ENCODE measurements at places on chromosomes 6 and 20.

- DNase-seq = no peak
Observed at GRCh38 chr6:108897371-108897770, 49.1 kb downstream of the ARMC2 start.

- no peak for DNase-seq
Observed at GRCh38 chr20:48794360-48794759, 33.4 kb downstream of the PREX1 start.

DNA sequence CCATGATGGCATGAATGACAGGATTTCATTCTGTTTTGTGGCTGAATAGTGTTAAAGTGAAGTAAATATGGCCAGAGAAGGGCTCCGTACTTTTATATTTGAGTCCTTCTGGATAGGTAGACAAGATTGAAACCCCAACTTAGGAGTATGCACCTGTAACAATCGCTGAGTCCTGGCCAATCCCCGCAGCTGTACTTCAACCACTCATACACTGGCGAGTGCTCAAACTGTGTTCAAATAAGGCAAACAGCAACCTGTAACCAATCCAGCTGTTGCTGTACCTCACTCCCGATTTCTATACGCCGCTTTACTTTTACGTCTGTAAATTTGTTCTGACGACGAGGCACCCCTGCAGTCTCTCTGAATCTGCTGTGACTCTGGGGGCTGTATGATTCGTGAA lies 6.7 kb downstream of the TTLL2 start:
- DNase-seq = no peak

- peak; percentile 14 for DNase-seq
Observed at GRCh38 chr6:89984926-89985750, 90.9 kb downstream of the GJA10 start.

GRCh38 chr6:45118754-45119153 lies 209.4 kb upstream of the RUNX2 start:
- no peak for DNase-seq

DNA sequence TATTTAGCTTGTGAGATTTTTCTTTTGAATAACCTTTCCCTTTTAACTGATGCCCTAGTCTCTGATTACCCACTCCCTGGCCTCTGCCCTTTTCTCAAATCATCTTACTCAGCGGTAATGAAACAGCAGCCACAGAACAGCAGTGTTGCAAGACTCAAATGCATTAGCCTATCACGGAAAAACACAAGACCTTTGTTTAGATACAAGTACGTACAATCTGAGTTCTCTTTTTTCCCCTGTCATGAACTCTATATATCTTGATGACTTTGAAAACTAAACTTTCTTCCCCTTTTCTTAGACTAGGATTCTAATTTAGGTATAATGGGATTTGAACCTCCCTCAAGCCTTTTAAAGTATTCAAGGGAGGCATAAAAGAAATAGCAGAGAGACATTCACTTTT lies 1034.9 kb downstream of the EYS start:
- DNase-seq = no peak

GRCh38 chr6:111770263-111771093 lies 102.8 kb downstream of the FYN start:
- DNase-seq = no peak

DNA sequence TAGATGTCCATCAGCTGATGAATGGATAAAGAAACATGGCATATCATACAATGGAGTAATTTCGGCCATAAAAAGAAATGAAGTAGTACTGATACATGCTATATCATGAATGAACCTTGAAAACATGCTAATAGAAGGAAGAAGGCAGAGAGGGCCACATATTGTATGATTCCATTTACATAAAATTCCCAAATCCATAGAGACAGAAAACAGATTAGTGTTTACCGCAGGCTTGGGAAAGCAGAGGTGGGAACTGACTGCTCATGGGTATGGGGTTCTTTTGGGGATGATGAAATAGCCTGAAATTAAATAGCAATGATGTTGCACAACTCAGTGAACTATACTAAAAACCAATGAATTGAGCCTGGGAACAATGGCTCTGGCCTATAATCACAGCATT lies 58.3 kb downstream of the SERAC1 start:
- DNase-seq = no peak

DNA sequence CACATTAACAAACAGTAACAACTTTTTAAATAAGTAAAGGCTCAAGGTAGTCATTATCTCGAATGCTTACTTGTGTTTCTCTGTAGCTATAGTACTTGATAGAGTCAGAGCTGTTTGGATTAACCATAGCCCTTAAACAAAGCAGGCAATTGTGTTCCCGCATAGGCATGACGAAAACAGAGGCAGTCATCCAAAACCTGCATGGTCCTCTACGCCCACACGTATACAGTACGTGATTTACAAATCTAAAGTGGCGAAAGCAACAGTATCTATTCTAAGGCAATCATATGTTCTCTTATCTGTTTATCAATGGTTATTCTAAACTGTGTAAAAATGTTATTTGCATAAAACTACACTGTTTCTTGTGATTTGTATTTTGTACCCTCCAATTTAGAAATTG lies 31.8 kb downstream of the HFE start:
- DNase-seq = no peak

GRCh38 chr6:165701564-165702354 lies 38.7 kb upstream of the PDE10A start:
- no peak for DNase-seq

- no peak for DNase-seq
Observed at GRCh38 chr6:150599199-150600009, at the start of gene PLEKHG1. Gene PLEKHG1, plus strand, starts transcription at chr6:150599885. Its CDS starts 133,797 bp downstream, at chr6:150733682.

- DNase-seq = no peak
Observed at GRCh38 chr6:47258724-47259347, 50.9 kb downstream of the TNFRSF21 start.

DNA sequence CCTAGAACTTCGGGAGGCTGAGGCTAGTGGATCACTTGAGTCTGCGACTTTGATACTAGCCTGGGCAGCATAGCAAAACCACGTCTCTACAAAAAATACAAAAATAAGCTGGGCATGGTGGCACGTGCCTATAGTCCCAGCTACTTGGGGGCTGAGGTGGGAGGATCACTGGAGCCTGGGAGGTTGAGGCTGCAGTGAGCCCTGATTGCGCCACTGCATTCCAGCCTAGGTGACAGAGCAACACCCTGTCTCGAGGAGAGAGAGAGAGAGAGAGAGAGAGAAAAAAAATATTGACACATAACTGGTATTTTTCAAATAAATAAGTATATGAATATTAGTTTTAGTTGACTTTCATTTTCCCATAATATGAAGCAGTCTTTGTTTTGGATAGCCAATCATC lies 222.2 kb downstream of the BTBD9 start:
- no peak for DNase-seq

- no peak for DNase-seq
Observed at GRCh38 chr6:118872726-118873125, 21.2 kb upstream of the ASF1A start.

- DNase-seq = no peak
Observed at GRCh38 chr20:3802524-3803239, 6.6 kb downstream of the CDC25B start.

DNA sequence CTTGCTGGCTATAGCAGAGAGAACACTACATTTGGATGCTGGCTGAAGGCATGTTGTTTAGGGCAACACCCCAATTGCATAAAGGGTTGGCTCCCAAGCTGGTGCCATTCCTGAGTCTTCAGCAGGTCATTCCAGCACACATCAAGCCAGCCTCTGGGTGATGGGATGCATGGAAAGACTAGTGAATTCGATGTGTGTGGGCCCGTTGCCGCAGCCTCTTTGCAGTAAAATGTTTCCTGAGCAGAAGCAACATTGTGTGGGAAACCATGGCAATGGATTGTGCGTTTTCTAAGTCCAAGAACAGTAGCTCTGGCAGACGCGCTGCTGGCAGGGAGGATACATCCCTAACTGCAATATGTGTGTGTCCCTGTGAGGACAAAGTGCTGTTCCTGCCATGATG lies 142.4 kb upstream of the SLC24A3 start:
- no peak for DNase-seq

DNA sequence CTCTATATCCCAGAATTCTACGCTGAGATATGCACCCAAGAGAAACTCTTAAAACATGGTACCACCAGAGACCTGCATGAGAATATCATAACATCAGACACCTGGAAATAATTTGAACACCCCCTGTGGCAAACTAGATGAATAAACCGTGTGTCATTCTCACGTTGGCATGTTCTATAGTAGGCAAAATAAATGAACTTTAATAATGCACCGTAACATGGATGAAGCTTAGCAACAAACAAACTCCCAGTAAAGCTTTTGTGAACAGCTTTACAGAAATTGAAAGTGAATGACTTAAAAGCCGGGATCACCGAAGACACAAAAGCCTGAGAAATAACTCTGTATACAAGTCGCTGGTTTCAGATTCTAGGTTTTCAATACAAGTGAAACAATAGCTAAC lies 1166.8 kb upstream of the CITED2 start:
- no peak for DNase-seq

DNA sequence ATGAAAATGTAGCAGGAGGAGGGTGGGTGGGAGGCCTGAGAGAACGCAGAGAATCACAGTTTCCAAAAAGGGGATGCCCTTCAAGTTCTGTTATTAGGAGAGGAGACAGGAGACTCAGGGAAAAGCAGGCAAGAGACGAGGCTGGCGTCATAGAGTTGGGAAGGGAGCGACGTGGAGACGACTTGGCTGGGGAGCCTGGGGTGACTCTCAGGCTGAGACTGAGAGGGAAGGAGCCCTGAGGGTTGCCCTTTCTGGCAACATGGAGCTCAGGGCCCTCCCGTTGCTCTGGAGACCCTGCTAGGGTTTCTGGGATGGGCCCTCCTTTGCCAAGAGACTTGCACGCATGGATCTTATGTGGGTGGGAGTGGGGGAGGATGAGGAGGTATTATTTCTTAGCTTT lies 108.9 kb downstream of the CDH4 start:
- no peak for DNase-seq

DNA sequence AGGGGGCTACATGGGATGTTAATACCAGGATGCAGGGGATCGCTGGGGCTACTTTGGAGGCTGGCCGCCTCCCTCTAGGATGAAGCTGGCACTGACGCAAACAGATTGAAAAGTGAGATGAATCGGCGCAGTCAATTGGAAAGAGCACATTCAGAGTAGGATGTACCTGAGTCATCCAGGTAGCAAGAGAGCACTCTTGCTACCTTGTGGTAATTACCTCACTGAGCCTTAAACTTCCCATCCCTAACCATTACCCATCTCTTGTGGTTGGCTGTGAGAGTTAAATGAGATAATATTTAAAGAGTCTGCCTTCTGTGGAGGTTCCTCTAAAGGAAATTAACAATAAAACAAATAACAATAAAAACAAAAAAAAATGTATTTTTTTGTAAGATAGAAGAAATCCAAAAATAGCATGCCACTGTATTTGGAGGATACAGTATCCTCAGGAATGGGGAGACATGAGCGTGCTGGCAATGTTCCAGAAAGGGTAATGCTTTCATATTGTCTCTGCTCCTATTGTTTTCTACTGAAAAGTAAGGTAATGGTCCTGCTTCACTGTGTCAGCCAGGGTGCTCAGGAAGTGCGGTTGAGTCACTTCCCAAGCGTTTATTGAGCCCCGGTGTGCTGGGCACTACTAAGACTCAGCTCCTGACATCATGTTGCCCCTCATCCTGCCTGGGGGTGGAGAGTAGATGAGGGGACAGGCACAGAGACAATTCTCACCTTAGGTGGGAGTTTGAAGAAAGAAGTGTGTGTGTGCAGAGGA lies 301.1 kb downstream of the EYA4 start:
- no peak for DNase-seq

GRCh38 chr6:152402791-152403190 lies 234.4 kb downstream of the SYNE1 start:
- DNase-seq = no peak

GRCh38 chr6:142926177-142926493 lies 18.8 kb downstream of the HIVEP2 start:
- DNase-seq = no peak

DNA sequence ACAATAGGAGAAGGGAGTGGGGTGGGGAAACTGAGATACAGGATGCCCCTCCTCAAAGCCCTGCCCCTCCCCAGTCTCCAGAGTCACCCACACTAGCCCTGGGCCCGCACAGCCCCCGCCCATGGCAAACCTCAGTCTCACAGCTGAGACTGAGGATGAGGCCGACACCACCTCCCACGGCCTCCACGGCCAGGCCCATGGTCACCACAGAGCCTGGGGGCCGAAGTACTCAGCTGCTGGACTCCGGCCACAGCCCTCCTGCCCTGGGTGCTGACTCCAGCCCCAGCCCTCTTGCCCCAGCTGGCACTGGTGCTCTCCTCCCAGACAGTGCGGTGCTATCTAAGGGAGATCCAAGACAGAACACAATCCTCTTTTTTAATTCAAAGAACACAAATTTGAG lies 176.1 kb downstream of the TTLL2 start:
- no peak for DNase-seq

- no peak for DNase-seq
Observed at GRCh38 chr6:81906709-81907204, 154.3 kb upstream of the TENT5A start.

- DNase-seq = peak; percentile 52
Observed at GRCh38 chr20:48064929-48065328, 279.6 kb upstream of the SULF2 start.

DNA sequence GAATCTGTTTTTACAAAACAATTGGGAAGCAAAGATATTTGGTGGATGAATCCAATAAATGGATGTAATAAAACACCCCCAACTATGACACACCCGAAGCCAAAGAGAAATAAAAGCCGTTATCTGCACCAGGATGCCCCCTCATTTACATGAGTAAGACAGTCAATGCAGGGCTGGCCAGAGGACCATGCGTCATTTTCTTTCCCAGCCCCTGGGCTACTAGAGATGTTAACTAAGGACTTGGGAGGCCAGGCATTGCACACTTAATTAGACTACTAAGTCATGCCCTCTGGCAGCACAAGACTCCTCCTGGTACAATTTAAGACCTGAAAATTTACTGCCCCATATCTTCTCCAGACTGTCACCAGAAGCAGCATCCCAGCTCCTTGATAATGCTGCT lies 3.2 kb downstream of the LEMD2 start:
- DNase-seq = peak; percentile 47

DNA sequence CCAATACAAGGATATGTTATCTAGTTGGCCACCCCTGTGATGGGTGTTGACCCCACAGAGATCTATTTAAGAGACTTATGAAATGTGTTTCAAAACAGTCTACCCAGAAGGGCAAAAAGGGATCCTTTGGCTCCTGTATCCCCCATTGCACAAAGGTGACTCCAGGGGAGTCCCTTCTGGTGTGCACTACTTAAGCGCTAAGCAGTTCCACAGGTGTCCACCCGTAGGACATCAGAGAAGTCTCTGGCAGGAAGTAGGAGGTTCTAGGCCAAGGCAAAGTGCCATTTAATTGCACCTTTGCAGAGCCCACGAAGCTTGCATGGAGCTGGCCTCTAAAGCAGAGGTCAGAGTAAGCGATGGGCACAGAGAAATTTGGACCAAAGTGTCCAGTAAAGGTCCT lies 147.7 kb downstream of the MRPL14 start:
- no peak for DNase-seq

- DNase-seq = no peak
Observed at GRCh38 chr6:157267109-157267611, 56.2 kb downstream of the TMEM242 start.

GRCh38 chr6:55756531-55757031 lies 118.8 kb downstream of the BMP5 start:
- DNase-seq = no peak

- no peak for DNase-seq
Observed at GRCh38 chr20:37283530-37284195, 5.8 kb upstream of the MANBAL start.

Data from AG04449 (cell line).